Epithelial cell of proximal tubule (primary cell): ENCODE measurements at places on chromosomes 7 and 10.

GRCh38 chr10:91924212-91925021, 847 bp downstream of the BTAF1 start:
- DNase-seq, result no peak

GRCh38 chr10:113619401-113619800, 44.4 kb downstream of the NRAP start:
- no peak for DNase-seq

- DNase-seq, result no peak
Observed at GRCh38 chr7:109772161-109772560, 1202.5 kb downstream of the DNAJB9 start.

DNA sequence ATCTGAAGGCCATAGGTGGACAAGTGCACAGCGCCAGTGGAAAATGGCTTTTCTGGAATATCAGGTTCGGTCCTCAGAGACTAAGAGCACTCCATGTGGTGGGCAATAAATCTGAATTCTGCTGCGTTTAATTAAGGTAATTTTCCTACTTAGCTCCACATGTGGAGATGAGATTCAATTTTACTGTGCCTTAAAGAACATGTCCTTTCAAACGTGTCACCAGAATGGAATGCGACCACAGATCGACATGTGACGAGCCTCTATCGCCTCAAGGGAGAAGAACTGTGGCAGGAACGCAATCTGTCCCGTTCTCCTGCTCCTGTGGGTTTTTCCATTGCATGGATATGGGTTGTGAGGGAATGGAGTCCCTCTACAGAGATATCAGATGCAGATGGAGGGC, 205.3 kb upstream of the ZNF32 start:
- no peak for DNase-seq

DNA sequence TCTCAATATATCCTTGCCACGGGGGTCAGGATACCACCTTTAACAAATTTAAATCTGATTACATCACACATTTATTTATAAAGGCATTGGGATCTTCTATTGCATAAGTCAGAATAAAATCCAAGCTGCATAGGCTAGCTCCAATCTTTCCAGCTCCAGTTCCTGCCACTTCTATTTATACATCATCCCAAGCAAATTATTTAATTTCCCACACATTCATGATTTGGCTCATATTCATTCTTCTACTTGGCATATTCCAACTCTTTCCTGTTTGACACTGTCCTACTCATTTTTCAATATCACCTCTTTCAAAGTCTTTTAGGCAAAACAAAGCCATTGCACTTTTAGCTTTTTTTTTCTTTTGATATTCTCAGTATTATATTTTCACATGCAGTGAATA, 579.0 kb upstream of the FZD8 start:
- no peak for DNase-seq

DNA sequence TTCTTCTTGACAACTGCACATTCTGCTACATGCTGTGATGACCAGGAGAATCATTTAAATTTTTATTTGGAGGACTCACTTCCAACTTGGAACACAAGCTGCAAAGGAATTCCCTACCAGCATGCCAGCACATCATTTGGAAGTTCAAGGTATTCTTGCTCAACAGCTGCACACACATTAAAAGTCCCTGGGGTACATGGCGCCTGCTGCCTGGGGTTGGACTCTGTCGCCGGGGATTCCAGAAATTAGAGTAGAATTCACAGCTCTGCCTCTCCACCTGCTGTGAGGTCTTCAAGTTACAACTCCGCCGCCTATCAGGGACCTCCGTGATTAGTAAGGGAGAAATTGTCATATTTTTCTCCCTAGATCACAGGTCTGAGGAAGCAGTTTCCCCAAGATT, 1.1 kb downstream of the ZNF32 start:
- no peak for DNase-seq

- DNase-seq, result peak; percentile 38
Observed at GRCh38 chr7:29563590-29564495, at the start of gene PRR15. Gene PRR15 (plus strand): TSS chr7:29563835. CDS start chr7:29566330, 2,495 bp downstream.

DNA sequence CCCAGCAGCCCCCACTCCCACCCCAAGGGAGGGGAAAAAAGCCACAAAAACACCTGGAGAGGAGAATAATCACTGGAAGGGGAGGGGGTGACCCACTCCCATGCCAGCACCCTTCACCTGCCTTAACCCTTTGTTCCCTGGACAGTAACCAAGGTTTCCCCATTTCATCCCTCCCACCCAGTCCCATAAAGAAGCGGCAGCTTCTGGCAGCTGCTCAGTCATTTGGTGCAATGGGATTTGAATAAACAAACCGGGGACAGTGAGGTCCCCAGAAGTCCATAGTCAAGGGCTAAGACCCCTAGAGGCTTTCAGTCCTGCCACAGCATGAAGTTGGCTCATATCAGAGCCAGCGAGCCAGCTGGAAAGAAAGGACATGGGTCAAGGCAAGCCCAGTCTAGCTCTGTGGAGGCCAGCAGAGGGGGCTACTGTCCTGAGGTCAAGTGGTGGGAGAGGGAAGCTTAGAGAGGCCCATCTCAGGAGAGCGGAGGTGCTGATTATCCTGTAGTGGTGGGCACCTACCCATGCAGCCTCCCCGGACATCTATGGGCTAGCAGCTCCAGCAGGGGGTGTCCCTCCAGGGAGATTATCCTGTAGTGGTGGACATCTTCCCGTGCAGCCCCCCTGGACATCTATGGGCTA, 58.9 kb upstream of the LBX1 start:
- no peak for DNase-seq

DNA sequence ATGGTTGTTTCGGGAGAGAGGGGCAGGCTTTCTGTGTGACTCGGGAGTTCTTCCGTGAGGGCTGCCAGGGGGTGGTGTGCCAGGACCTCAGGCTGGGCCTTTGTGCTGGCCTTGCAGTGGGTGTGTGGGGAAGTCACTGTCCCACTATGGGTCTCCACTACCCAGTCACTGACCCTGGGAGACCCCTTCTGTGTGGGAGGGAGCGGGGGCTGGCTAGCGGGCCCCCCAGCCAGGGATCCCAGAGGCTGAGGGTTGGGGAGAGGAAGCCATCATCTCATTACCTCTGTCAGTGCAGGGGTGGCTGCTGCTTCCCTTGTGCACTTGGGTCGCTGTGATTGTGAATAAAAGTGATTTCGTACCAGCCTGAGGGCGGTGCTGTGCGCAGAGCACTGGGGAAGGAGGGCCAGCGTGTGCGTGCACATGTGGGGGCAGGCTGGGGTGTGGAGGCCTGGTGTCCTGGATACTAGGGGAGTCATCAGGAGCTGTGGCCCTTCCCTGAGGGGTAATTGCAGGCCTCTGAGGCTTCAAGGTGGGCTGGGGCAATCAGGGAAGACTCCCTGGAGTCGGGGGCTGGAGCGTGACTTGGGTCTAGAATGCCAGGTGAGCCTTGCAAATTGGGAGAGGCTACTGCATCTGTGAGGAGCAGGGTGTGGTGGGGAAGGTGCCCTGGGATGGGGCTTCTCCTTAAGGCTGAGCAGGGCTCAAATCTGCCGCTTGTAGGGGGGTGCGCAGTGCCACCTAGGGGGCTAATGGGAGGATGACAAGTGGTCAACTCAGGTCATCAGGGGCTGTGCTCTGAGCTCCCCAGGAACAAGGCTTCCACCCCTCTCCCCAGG, 98.9 kb downstream of the NEURL1 start:
- no peak for DNase-seq

DNA sequence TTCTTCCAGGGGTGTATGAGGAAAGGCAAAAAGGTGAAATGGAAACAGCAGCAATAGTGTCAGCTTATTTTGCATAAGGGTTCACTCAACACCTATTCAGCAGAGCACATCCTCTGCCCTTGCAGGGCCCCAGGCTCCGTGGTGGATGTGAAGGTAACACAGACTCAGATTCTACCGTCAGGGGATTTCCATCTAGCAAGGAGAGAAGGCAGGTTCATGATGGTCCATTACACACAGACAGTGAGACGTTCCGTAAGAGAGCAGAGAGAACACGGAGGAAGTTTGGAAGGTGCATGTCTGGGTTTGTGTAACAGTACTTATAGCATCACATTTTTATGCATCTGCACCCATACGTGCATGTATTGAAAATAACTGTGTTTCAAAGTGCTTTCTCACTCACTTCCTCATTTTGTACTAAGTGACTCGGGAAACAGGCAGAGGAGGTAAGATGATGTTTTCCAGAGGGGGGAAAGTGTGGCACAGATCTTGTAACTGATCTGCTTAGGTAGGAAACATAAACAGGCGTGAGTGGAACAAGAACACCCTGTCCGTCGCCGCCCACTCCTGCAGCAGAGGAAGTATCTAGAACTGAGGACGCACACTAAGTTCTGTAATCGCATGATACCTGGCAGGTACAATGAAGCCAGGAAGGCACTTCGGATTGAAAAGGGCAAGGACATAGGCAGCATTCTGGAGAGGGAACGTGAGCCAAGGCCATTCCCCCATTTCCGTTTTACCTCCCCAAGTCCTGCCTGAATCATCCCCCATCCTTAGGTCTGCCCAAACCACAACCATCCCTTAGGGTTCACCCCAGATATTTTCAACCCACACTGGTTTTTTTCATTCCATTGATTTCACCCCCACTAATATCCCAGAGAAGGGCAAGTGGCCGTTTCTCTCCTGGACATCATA, 1.0 kb upstream of the ENO4 start:
- no peak for DNase-seq
